Myocyte (in vitro differentiated cells): ENCODE measurements at places on chromosomes 7 and 10. TPM values are rescaled to one million over a fixed set of nuclear protein-coding genes. Genes with fewer than 3 reads are reported as not detected.

DNA sequence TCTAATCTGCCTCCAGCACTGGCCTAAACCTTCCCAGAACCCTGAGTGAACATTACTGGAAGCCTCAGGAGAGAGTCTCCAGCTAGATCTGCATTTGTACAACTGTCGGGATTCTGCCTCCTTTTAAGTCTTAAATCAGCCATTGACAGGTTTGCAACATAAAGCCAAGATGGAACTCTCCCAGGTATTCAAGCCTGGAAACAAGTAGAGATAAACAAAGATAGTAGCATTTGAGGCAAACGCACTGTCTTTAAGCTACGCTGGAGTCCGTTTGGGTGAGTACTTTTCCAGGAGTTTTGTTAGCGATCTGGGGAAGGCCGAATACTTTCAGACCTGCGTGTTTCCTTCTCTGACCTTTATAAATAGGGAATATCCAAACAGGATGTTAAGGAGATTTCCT, 317.2 kb upstream of the FZD8 start:
- no peak for DNase-seq

DNA sequence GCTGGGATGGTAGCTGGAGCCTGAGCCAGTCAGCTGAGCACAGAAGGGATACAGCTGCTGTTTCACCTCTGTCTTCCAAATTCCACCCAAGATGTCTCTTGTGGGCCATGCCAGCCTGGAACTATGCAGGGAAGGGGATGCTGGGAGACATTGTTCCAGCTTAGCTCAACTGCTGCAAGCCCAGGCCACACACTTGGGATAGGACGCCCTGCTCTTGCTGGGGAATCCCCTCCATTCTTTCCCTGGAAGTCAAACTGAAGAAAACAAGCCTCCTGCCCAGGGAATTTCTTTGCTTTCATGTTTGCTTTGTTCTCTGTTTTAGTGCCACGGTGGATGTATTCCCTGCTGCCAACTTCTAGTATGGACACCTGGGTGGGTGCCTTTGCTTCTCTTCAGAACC, 55.2 kb upstream of the CDK13 start:
- peak; percentile 6 for DNase-seq

DNA sequence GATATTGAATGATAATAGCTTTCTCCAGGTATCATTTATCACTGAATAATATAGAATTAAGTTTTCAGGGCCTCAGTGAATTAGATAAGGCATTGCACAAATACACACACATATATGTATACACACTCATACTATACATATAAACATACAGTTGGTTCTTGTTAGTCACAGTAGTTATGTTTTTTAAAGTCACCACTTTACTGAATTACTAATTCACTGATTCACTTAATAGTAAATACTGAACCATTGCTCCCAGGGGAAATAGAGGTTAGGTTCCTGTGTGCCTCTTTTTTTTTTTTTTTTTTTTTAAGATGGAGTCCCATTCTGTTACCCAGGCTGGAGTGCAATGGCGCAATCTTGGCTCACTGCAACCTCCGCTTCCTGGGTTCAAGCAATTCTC, 33.6 kb downstream of the PRR15 start:
- no peak for DNase-seq

GRCh38 chr10:30384701-30385201, 35.7 kb upstream of the MTPAP start:
- peak; percentile 76 for DNase-seq

DNA sequence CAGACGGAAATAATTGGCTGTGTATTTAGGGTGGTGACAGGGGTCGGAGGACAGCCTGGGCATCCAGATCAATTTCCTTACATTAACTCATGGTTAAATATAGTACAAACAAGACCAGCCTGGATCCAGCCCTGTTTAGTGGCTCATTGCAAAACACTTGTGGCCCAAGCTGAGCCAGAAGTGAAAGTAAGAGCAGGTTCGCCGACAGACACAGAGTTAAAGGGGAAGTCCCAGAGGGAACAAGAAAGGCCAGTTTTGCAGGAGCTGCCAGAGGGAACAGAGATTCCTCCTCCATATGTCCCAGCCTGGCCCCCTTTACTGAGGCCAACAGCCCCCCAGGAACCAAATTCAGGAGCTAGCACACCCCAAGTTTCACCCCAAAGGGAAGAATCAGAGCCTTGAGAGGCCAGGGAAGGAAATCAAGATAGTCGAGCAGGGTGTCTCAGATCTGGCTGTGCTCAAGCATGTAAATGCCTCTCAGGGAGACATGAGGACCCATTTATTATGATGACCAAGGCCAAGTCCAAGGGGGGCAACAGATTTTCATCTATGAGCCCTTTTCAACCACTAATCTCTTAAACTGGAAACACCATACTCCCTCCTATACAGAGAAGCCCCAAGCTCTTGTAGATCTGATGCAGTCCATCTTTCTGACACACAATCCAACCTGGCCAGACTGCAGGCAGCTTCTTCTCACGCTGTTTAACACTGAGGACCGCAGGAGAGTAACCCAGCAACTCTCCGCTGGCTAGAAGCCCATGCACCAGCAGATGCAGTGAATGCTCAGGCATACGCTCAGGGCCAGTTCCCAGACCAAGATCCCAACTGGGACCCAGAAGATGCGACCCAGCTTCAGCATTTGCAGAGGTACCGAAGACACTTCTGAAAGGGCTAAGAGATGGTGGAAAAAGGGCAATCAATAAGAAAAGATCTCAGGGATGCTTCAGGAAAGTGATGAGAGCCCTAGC, 15.9 kb upstream of the ADCK2 start:
- peak; percentile 70 for DNase-seq

The KLF14 gene
- not detected in 2 replicates for total RNA-seq

DNA sequence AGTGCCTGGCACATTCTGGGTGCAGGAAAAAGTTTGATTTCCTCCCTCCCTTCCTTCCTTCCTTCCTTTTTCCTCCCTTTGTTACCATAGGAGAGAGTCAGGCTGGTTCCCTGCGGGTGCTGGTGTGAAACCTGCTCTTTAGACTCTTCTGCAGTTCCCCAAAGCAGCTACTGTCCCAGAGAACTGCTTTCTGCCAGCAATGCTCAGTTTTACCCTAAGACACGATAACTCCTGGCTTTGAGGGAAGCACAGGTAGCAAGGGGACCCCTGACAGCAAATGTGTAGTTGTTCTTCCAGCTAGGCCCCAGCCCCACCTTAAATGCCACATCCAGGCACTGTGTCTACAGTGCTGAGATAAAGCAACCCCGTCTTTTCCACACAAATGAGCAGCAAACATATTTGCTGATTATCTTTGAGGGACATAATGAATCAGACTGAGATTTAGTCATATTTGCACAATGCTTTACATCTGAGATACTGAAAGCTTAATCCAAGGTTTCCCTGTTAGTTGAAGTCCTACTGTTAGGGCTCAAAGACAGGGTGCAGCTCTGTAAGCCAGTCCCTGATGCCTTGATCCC, 55.5 kb downstream of the MET start:
- no peak for DNase-seq

DNA sequence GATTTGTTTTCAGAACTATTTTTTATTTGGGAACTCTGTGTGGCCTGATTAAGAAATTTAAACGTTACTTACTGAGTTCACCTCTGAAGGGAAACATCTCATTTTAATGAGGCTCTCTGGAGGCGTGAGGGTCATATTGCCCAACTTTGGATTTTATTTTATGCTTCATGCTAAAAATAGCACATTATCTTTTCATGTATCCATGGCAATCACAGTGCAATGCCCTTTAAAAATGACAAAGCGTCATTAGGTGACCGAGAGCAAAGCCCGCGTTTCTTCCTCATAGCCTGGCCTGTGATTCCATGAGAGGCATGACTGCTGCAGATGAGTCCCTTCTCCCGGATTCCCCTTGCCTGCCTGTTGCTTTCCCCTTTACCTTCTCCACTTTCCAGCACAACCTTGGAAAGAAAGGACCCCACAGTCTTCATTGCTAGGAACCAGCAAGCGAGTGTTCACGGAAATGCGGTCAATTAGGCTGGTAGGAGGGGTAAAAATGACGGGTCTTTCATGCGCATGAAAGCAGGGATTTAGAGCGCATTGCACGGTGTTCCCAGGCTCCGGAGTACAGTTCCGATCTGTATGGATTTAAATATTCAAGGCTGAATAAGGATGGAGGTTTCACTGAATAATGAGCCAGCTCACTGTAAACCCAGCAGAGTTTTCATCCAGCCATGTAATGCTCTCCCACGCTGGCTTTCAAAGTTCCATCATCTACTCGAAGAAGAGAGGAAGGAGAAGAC, 98.2 kb upstream of the PITRM1 start:
- DNase-seq: no peak

DNA sequence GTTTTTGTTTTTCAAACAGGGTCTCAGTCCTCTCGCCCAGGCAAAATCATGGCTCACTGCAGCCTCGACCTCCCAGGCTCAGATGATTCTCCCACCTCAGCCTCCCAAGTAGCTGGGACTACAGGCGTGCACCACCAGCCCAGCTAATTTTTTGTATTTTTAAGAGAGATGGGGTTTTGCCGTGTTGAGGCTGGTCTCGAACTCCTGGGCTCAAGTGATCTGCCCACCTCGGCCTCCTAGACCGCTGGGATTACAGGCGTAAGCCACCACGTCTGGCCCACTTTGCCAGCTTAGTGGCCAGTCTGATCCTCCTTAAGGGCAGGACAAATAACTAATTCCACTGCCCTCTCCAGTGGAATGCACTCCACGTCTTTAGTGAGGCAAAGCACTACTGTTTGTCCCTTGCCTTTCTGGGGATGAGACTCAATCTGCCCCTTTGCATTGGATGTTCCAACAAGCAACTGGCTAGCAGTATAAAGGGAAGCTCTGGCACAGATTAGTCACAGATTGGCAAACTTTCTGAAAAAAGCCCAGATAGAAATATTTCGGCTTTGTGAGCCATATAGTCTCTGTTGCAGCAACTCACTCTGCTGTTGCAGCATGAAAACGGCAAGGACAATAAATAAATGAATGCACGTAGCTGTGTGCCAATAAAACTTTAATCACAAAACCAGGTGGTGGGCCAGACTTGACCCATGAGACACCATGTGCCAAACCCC, 143.8 kb upstream of the RHEB start:
- no peak for DNase-seq

DNA sequence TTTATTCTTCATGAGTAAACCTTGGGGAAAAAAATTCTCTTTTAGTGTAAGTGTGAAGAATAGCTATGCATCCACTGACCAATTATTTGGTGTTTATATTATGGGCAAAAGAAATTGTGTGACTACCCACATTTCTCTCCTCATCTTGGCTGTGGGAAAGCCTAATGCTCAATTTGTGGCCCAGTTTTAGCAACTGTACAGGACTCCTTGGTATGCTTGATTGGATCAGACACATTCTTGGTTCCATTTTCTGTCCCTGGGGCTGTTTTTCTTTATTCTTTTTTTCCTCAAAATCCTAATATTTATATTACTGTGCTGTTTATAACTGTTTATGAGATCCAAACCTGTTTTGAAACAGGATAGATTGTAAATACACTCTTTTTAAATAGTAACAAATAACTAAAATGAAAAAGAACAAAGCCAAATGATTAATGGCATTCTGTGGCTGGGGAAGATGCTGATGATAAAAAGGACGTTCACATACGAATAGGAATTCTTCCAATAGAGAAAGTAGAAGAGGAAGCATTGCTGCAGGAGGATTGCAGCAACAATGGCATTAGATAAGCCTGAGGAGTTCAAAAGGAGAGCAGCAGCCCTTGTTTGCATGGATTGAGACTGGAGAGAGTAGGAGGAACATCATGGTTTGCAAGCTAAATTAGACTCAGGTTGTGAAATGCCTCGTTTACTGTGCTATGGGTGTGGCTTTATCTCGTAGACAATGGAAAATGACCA, 580.5 kb downstream of the INHBA start:
- no peak for DNase-seq

DNA sequence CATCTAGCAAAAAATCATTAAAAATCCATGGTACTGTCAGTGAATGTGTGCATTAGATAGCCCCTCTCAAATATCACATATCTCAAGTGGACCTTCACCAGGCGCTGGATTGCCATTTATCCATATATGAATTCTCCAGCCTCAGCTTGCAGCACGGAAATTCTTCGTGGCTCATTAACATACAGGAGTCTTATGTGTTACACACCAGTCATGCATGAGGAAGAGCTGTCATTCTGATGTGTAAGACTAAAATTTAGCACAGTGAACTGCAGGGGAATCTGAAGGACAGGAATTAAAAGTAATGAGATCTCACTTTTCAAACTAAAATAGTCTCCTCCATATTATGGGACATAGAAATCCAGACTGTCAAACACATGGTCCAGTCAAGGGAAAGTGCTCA, 542.4 kb upstream of the DPP6 start:
- DNase-seq: no peak

DNA sequence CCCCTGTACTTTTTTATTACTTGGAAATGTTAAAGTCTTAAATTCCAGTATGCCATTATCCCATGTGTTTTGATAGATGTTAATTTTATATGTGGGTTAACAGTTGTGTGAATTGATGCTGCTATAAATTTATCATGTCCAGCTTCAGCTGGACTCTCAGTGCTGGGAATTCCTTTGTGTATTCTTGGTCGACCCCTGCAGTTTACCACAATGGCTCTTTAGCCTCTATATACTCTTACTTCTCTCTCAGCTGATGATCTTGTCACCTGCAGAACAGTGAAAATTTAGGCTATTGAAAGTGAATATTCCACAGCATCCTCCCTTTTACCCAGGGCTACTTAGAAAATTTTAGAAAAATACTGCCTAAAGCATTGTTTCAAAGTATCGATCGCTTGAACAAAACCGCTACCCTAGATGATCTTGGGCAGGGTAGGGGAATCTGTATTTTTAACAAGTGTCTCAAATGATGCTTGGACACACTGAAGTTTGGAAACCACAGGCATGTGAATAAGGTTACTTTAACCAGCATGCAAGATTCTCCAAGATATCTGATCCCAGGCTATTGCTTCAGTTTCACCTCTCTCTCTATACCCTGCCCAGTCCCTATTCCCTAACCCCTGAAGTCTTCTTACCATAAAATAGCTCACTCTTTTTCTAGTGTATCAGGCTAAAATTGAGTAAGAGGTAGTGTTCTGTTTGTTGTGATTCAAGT, 25.4 kb downstream of the LCOR start:
- peak; percentile 70 for DNase-seq

- no peak for DNase-seq
Measured at GRCh38 chr7:107526672-107527071, 37.0 kb downstream of the COG5 start.

DNA sequence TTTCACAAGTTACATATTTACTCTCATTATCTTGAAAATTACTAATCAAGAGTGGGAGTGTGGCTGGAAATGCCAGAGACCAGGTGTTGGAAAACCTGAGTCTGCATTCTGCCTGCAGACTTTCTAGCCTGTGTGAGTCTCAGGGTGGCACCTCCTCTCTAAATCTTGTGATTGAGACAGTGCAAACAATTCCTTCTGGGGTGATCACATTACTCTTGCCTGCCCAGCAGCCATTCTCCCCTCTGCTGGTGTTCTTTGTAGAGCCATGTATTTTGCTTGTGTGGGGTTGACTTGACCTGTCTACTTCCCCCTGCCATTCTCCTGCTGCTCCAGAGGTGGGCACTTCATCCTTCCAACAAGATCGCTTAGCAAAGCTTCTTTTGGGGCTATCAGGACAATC, 101.1 kb downstream of the RAPGEF5 start:
- no peak for DNase-seq

DNA sequence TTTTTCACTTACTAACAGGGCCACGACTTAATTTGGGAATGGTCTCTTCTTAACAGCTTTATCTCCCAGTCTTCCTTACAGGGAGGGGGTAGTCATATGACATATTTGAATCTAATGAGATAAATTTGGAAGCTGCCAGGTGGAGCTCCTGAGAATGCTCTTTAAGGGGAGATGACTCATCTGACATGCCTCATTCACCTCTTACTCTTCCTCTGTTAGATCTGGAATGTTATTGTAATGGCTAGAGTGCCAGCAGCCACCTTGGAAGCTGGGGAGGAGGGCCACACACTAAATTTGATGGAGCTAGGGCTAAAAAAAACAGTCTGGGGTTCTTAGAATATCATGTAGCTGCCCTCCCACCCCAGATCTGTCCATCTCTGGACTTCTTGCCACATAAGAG, 22.7 kb downstream of the HECW1 start:
- no peak for DNase-seq

The TMEM176B gene
- not detected in 2 replicates for total RNA-seq
